Fibroblast of pulmonary artery (primary cell): ENCODE measurements at places on chromosomes 5 and 9.

- DNase-seq = no peak
These were observed 93.1 kb downstream of the MED27 start for GRCh38 chr9:131986576-131986975.

DNA sequence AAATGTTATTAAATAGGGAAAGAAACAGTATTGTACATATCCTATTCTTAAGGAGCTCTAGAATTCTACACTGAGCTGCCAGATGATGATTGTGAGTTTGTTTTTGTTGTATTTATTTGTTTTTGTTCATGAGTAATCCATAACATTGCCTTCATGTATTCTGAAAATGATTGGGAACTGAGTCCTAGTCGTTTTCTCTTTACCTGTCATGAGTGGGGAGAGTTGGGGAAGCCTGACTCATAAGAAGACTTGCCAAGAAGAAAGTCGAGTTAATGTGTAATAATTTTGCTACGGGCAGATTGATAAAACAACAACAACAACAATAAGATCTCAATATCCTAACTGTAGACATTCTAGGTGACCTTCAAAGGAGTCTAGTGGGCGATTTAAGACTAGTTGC is 103.8 kb downstream of the ANKRD55 start:
- DNase-seq = no peak

DNA sequence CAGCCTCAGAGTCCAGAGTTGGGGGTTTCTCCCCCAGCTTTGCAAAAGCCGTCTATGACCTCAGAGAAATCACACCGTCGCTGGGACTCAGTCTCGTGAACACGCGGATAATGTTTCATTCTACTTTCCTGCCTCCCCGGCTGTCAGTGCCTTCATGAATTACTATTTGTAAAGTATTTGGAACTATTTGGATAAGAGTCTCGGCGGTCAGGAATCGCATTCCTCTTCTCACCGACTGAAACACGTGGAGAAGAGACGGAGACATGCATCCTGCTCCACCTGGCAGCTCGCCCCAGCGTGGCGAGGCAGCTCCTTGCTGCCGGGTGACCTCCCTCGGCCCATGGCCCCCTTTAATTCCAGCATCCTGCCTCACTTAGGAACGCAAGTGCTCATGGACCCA is 23.9 kb downstream of the IRX2 start:
- no peak for DNase-seq

DNA sequence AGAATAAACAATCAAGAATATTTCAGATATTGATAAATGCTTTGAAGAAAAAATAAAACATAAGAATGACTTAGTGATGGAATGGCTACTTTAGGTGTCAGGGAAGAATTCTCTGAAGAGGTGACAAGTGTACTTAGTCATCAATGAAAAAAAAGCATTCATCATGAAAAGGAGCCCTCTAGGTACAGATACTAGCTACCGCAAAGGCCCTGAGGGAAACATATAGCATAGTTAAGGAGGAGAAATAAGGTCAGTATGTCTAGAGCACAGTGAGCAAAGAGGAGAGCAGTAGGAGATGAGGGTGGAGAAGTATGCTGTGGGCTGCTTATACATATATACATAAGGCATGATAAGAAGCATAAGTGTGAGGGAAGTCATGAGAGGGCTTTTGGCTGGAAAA is 41.8 kb downstream of the CSF2 start:
- DNase-seq = no peak
